Activated naive CD8-positive, alpha-beta T cell treated with anti-CD3 and anti-CD28 coated beads, Interleukin-2, amount 50 U/mL, for 16 hours (primary cell): ENCODE measurements at places on chromosomes 2 and 18.

- no peak for DNase-seq
Observed at GRCh38 chr2:154704991-154705390, 6.5 kb downstream of the KCNJ3 start.

DNA sequence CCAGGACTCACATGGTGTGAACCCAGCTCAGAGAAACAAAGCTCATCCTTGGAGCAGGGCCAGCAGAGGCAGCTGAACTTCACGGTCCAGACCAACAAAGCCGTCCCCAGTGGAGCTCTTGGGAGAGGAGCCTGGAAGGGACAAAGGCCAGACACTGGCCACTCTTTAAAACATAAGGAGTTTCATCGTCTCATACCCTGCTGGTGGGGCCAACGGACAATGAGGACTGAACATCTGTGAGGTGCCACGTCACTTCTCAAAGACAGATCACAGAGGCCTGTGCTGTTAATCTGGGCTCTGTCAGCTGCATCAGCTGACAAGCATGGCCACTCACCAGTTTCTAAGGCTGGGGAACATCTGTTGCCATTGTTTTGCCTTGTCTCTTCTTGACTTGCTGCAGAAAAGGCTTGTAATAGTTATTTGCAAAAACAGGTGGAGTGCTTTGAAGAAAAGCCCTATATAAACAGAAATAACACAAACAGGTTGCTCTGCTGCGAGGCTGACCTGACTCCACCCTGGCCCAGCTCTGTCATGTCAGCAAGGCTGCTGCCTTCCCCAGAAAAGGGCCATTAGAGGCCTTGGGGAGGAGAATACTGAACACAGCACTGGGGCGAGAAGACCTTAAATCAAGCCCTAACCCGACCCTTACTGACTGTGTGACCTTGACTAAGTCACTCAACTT lies 68.1 kb upstream of the DAPL1 start:
- no peak for DNase-seq

- DNase-seq = no peak
Observed at GRCh38 chr2:38515155-38516074, 87.3 kb downstream of the HNRNPLL start.

- DNase-seq = no peak
Observed at GRCh38 chr2:189798312-189799029, 14.2 kb downstream of the PMS1 start.

- DNase-seq = peak; percentile 25
Observed at GRCh38 chr18:3652380-3653262, 202.6 kb downstream of the TGIF1 start.

- no peak for DNase-seq
Observed at GRCh38 chr2:163779970-163780597, 44.3 kb upstream of the FIGN start.

DNA sequence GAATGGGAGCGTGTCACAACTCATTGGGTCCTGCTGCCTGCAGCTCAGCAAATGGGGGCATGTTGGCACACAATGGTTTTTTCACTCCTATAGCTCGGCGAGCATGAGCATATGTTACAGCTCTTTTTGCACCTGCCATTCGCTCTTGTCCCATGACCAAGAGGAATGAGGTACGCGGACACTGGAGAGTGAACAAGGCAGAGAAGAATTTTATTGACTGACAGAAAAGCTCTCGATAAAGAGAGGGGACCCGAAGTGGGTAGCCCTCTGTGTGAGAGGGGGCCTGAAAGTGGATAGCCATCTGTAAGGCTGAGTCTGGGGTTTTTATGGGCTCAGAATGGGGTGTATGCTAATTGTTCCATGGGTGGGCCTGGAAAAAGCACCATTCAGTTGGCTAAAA lies 5.5 kb downstream of the ACYP2 start:
- no peak for DNase-seq

DNA sequence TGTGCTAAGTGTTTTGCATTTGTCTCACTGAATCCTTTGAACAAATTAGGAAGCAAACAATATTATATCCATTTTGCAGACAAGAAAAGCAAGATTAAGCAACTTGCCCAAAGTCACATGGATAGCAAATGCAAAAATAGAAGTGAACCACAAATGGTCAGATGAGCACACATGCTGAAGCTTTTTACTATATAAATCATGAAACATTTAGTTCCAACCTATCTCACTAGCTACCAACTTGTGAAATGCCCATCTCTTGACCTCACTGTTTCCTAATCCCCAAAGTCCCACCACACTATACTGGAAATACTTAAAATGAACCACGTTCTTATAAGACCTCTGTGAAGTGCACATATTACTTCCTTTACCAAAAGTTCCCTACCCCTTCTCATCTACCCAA lies 380.5 kb downstream of the ERBB4 start:
- no peak for DNase-seq

DNA sequence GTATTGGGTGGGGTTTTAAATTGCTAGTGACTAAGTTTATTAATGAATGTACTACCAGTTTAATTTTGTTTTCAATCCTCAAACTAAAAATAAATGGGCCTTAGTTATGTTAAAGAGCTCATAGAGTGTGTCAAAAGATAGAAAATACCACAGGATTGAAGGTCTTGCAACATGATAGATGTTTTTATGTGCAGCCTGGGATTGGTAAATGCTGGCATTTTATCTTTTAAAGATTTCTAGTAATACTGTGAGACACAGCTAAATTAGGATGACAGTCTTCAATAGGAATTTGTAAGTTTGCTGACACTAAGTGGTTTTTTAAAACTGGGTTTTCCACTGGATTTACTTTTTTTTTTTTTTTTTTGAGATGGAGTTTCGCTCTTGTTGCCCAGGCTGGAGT lies 122.3 kb downstream of the HAUS1 start:
- no peak for DNase-seq

- no peak for DNase-seq
Observed at GRCh38 chr2:99819766-99820165, 322.6 kb downstream of the AFF3 start.

DNA sequence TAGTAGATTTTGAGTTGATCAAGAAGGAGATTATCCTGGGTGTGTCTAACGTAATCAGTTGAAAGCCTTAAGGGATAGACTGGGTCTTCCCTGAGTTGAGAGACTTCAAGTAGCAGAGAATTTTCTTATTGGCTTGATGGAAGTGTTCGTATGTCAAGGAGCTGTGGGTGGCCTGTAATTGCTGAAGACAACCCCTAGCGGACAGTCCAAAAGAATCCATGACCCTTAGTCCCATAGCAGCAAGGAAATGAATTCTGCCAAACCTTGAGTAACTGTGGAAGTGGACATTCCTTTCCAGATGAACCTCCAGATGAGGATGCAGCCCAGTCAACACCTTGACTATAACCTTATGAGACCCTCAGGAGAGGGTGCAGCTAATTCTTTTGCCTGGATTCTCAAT lies 786.3 kb downstream of the SOCS6 start:
- DNase-seq = no peak

- no peak for DNase-seq
Observed at GRCh38 chr2:46876741-46877384, 38.7 kb downstream of the MCFD2 start.

- DNase-seq = no peak
Observed at GRCh38 chr18:35938158-35938557, 34.3 kb upstream of the RMP24 start.

DNA sequence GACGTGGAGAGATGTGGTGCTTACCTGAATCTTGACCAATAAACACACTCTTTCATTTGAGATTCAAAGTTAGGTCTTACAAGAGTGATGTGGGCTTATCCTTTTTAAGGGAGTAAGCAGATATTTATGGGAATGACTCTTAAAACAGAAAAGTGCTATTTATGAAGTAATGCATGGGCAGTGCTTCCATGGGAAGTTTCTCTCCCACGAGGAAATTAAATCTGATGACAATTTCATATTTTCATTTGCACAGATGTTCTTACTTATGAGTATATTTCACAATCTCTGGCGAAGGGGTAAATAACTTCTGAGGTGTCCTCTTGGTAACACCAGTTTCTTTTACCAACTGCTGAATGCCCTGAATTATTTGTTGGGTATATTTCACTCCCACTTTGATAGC lies 21.0 kb downstream of the PNPT1 start:
- DNase-seq = no peak
